Prostate gland (tissue), 2 donors: ENCODE measurements at places on chromosomes 12 and 14. TPM values are rescaled to one million over a fixed set of nuclear protein-coding genes. Genes with fewer than 3 reads are reported as not detected.

DNA sequence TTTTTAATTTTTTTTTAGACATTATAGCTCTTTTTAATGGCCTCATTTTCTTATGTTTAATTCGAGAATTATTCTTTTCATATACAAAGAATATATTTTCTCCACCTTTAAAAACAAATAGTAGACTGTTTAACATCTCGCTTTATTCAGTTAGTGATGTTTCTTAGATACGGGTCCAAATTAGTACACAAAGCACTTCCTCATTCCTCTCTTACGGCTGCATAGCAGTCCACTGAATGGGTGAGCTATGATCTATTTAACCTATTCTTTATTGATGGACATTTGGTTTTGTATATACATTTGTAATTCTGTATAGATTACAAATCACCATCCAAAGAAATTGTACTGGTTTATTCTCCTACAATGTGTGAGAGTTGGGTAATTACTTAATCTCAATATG is 8.3 kb upstream of the GPR162 start:
- no peak overlapping the region for H3K4me3 ChIP-seq
- H3K27me3 ChIP-seq = no peaks in the 10 kb centered on the region
- no peaks in the 10 kb centered on the region for H3K4me1 ChIP-seq
- no peak overlapping the region for H3K27ac ChIP-seq
- no peaks in the 10 kb centered on the region for H3K36me3 ChIP-seq

GRCh38 chr14:78534141-78534540 is 364.0 kb downstream of the NRXN3 start:
- H3K4me1 ChIP-seq = no peaks in the 10 kb centered on the region
- DNase-seq = no peak
- H3K4me3 ChIP-seq = no peak overlapping the region
- no peaks in the 10 kb centered on the region for H3K27me3 ChIP-seq
- H3K36me3 ChIP-seq = no peaks in the 10 kb centered on the region

GRCh38 chr14:54776361-54777001 is 126.1 kb downstream of the GCH1 start:
- H3K27ac ChIP-seq = no peak overlapping the region
- H3K36me3 ChIP-seq = no peaks in the 10 kb centered on the region
- H3K27me3 ChIP-seq = no peaks in the 10 kb centered on the region
- DNase-seq = no peak
- H3K4me3 ChIP-seq = no peak overlapping the region
- H3K4me1 ChIP-seq = no peaks in the 10 kb centered on the region

- H3K27me3 ChIP-seq = no peaks in the 10 kb centered on the region
- peaks cover 10% of the 10 kb centered on the region for H3K4me1 ChIP-seq
- DNase-seq = no peak
Observed at GRCh38 chr12:3313675-3314663, 177.0 kb upstream of the PRMT8 start.

DNA sequence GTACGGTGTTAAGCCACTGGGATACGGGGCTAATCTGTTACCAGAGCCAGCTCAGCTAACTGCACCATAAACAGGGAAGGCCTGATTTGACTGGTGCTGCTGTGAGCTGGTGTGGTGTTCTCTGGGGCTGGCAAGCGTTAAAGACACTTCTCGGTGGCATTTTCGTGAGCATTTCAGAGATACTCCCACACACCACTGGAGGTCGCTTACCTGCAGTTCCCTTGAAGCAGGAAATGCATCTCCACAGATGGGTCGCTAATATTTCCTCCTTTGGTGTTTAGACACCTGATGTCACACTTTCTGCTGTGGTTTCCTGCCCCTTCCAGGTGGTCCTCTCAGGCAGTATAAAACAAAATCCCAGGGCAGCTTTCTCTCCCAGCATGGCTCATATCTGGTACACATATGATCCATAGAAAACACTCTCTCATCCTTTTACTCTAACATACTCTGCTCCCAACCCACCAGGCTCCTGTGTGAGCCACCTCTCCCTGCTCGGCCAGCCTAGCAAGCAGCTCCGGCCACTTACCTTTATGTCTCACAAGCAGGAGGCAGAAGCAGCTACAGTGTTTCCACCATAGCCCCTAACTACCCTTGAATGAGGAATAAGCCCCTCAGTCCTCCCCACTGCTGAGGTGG is 129.9 kb upstream of the GRIN2B start:
- H3K27ac ChIP-seq = no peak overlapping the region
- H3K4me3 ChIP-seq = no peak overlapping the region
- no peaks in the 10 kb centered on the region for H3K27me3 ChIP-seq
- no peaks in the 10 kb centered on the region for H3K4me1 ChIP-seq
- no peaks in the 10 kb centered on the region for H3K36me3 ChIP-seq

- H3K27ac ChIP-seq = no peak overlapping the region
- H3K27me3 ChIP-seq = no peaks in the 10 kb centered on the region
Observed at GRCh38 chr14:78524766-78525165, 354.6 kb downstream of the NRXN3 start.

GRCh38 chr12:115763982-115764621 is 513.4 kb downstream of the MED13L start:
- H3K4me3 ChIP-seq = no peak overlapping the region
- peaks cover 8% of the 10 kb centered on the region for H3K4me1 ChIP-seq
- H3K27me3 ChIP-seq = no peaks in the 10 kb centered on the region
- peak; percentile 76 for DNase-seq
- no peaks in the 10 kb centered on the region for H3K36me3 ChIP-seq

- H3K27me3 ChIP-seq = no peaks in the 10 kb centered on the region
- no peaks in the 10 kb centered on the region for H3K4me1 ChIP-seq
Observed at GRCh38 chr12:120376416-120376815, 7.5 kb upstream of the MSI1 start.

DNA sequence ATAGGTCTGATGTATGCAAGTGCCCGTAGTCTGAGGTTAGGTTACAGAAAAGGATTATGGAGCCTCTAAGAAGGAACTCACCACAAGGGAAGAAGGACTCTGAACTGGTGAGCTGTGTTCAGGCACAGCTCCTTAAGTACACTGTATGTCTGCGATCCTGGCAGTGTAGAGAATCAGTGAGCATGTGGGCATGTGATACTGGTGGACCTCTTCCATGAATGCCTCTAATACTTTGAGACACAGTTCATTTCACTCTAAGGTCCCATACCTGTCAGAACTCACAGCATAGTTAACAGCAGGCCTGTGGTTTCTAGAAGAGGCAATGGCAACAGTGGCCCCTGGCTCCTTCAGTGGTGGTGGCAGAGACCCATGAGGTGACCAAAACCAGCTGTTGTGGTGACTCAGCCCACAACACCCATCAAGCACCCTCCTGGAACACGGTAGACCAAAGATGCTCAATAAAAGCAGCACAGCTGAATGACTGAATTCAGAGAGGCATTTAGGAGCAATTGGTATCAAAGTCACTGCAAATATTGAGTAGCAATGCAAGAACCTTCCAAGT is 6.9 kb upstream of the OR6J1 start:
- H3K27ac ChIP-seq = no peak overlapping the region
- DNase-seq = no peak
- no peaks in the 10 kb centered on the region for H3K36me3 ChIP-seq
- no peaks in the 10 kb centered on the region for H3K4me1 ChIP-seq
- no peak overlapping the region for H3K4me3 ChIP-seq
- H3K27me3 ChIP-seq = no peaks in the 10 kb centered on the region

DNA sequence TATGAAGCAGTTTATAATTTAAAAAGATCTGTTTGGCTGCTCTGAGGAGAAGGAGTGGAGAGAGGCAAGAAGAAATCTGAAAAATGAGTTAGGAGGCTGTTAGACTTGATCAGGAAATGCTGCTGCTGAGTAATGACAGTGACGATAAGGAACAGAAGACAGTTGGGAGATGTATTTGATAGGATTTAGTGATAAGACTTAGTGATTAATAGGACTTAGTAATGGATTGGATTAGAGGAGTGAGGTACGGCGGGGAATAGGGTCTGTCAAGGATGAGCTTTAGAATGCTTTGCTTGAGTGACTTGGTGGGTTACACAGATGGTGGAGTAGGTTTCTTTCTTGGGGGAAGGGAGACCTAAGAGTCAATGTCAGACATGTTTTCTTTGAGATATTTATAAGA is 31.7 kb downstream of the UNC79 start:
- no peaks in the 10 kb centered on the region for H3K27me3 ChIP-seq
- DNase-seq = no peak
- H3K4me3 ChIP-seq = no peak overlapping the region
- no peaks in the 10 kb centered on the region for H3K36me3 ChIP-seq
- no peaks in the 10 kb centered on the region for H3K4me1 ChIP-seq

- H3K27ac ChIP-seq = no peak overlapping the region
- no peaks in the 10 kb centered on the region for H3K27me3 ChIP-seq
- H3K4me1 ChIP-seq = no peaks in the 10 kb centered on the region
- no peak overlapping the region for H3K4me3 ChIP-seq
Observed at GRCh38 chr14:75313294-75313693, 34.7 kb downstream of the FOS start.

DNA sequence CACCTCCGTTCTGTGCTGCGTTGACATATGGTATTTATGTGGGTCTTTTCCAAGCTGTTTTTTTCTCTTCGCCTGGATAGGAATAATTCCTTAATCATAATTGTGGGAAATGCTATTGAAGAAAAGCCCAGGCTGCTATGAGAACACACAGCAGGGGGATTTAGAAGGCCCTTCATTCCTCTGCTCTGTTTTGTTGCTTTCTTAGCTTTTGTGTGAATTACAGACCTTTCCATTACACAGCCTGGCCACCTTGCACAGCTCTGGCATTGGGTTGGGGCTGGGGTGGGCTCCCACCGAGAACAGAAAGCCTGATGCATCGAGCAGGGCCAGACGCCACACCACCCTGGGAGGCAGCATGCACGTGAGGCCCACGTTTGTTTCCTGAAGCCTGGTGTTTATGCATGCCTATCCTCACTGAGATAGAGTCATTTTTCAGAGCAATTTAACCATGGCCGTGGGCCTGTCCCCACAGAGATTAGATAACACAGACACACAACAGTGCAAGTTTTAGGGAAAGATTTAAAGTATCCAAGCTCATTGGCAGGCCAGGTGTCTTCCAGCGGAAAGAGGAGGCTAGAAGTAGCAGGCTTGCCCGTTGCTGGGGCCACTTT is 287.6 kb upstream of the PWP1 start:
- no peaks in the 10 kb centered on the region for H3K4me1 ChIP-seq
- DNase-seq = no peak
- no peak overlapping the region for H3K27ac ChIP-seq
- H3K36me3 ChIP-seq = no peaks in the 10 kb centered on the region
- no peaks in the 10 kb centered on the region for H3K27me3 ChIP-seq

DNA sequence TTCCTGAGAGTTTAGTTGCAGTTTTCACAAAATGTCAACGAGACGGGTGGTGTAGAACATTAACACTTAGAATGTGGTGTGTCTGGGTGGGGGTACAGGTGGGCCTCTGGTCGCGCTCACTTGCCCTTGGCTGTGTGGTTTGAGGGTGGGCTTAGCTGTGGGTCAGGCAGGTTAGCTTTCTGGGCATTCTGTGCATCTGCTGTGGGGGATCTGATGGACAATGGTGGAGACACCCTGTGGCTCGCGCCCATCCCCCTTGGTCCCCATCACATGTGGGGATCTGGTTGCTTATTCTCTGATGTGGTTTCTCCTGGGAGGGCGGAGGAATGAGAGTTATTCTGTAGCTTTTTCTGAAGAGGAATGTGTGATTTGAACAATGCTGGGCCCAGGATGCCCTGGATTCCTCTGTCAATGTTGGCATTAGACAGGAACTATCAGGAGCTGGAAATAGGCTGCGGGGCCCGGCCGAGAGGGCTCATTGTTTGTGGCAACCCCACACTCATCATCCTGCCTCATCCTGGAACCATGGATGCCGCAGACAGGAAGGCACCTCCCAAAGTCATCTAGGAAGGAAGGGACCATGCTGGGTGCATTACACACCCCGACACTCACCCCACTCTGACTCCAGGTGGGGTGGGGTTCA is 101.6 kb downstream of the TSPAN9 start:
- no peaks in the 10 kb centered on the region for H3K36me3 ChIP-seq
- no peak for DNase-seq
- no peak overlapping the region for H3K4me3 ChIP-seq
- H3K4me1 ChIP-seq = no peaks in the 10 kb centered on the region
- no peak overlapping the region for H3K27ac ChIP-seq

DNA sequence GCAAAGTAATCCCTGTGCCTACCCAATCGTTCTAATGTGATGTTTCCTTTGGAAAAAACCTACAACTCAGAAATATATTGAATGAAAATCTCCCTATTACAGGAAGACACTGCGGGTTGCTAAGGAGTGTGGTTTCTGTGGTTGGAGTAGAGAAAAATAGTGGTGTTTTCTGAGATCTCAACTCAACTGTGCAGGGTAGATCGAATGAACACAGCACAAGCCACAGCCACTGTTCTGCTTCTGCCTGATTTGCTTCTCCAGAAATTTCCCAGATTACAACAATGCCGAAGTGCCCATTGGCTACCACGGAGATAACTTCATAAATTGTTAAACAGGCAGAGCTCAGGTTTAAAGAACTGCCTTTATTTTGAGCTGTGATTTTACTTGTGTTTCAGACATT is 480.4 kb downstream of the DIO2 start:
- no peak overlapping the region for H3K27ac ChIP-seq
- no peaks in the 10 kb centered on the region for H3K4me1 ChIP-seq
- no peaks in the 10 kb centered on the region for H3K27me3 ChIP-seq
- H3K4me3 ChIP-seq = no peak overlapping the region

DNA sequence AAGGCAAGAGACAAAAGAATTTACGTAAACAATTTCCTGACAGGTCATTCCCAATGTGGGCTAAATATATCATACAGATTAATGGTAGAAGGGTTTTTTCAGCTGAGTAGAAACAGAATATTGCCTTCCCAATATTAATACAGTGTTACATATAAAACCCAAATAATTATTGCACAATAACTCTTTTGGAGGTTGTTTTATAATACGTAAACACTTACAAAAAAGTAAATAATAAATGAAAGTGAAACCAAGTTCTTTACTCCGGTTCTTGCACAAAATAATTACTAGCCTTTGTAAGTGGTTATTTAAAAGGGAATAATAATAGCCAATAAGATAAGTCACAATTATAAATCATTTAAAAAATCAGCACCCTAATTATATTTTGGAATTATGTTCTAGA is 118.6 kb upstream of the SSTR1 start:
- no peaks in the 10 kb centered on the region for H3K36me3 ChIP-seq
- DNase-seq = no peak
- H3K27ac ChIP-seq = no peak overlapping the region
- no peaks in the 10 kb centered on the region for H3K27me3 ChIP-seq

OAS1 gene
- total RNA-seq = 8.2 TPM

COX8C gene
- total RNA-seq = not detected

RASSF9 gene
- total RNA-seq = 1.4 TPM

MED13L gene
- total RNA-seq = 88.9 TPM

KRT81 gene
- total RNA-seq = 1.7 TPM

C14orf132 gene
- total RNA-seq = 6.6 TPM

STXBP6 gene
- total RNA-seq = 32.3 TPM

HSPA2 gene
- 35.9 TPM for total RNA-seq

STX2 gene
- 11.5 TPM for total RNA-seq

PDE6H gene
- total RNA-seq = not detected

FSCB gene
- total RNA-seq = 3.5 TPM

PPP1R36 gene
- 2.0 TPM for total RNA-seq

DHRS4L2 gene
- 17.9 TPM for total RNA-seq
